Stimulated activated CD4-positive, alpha-beta T cell treated with anti-CD3 and anti-CD28 coated beads, TNF-alpha, amount 100 ng/mL, for 24 hours (primary cell): ENCODE measurements at places on chromosomes 2 and 18.
A peak's percentile ranks its signal among the peaks of the same experiment; 100 is the strongest.

GRCh38 chr2:62456721-62457539 lies 49.1 kb downstream of the TMEM17 start:
- peak; percentile 63 for DNase-seq

DNA sequence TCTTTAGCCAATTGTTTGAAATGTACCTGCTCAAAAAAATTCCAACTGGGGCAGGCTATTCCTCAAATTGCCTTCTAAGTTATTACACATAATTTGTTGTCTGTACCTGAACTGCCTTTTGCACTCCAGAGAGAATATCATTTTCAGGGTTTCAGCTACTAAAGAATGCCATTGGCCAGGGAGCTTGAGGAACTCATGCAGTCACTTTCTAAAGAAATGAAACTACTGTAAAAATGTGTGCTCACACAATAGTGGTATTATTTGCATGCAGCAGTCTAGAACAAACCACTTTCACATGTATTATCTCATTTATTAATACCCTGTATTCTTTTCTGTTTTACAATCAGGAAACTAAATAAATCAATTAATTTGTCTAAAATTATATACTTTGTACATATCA lies 152.2 kb downstream of the PID1 start:
- no peak for DNase-seq

- no peak for DNase-seq
These were observed 11.4 kb downstream of the SESTD1 start for GRCh38 chr2:179253226-179253625.

DNA sequence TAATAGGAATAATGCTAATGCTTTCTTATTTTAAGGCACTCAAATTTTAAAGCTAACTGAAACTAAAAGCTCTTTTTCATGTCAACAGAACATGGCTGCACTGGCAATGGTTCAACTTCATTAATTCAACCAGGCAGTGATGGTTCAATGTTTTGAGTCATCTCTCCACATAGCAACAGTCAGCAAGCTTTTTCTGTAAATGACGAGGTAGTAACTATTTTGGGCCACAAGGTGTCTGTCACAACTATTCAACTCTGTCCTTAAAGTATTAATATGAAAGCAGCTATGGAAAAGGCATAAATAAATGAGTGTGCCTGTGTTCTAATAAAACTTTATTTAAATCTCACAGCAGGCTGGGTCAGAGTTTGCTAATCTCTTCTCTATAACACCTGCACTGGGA lies 1425.6 kb upstream of the PIK3C3 start:
- DNase-seq = no peak

DNA sequence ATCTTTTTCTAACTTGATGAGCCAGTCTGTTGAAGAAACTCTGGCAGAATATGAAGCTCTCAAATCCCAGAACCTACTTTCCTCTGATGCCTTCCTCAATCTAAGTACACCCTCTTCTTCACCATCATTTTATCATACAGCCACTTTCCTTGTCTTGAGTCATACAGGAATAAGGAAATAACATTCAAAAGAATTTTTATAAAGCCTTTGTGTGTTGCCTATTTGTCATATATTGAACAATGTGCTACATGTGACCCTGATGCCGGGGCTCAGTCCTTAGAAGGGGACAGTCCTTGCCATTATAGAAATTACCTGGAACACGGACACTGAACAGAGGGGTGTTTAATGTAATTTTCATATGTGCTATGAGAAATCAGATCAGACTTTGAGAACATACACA lies 27.4 kb downstream of the RAPGEF4 start:
- no peak for DNase-seq

DNA sequence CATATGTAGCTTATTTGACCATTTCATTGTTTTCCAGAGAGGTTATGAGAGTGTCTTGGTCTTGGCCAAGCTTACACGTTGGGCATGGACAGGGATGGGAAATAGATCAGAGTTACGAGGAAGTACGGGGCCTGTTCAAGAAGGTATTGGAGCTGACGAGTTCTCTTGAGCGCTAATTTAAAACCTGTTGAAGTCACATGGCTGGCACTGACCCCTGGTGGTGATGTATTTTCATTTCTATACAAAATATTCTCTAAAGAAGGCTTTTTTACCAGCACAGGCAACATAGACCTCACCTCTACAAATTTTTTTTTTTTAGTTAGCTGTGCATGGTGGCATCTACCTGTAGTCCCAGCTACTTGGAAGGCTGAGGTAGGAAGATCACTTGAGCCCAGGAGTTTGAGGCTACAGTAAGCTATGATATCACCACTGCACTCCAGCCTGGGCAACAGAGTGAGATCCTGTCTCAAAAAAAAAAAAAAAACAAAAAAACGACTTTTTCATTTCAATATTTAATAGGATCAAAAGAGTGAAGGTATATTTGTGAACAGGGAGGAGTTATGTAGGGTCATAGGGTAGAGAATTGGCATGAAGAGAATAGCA lies 19.6 kb downstream of the UGP2 start:
- peak; percentile 30 for DNase-seq

DNA sequence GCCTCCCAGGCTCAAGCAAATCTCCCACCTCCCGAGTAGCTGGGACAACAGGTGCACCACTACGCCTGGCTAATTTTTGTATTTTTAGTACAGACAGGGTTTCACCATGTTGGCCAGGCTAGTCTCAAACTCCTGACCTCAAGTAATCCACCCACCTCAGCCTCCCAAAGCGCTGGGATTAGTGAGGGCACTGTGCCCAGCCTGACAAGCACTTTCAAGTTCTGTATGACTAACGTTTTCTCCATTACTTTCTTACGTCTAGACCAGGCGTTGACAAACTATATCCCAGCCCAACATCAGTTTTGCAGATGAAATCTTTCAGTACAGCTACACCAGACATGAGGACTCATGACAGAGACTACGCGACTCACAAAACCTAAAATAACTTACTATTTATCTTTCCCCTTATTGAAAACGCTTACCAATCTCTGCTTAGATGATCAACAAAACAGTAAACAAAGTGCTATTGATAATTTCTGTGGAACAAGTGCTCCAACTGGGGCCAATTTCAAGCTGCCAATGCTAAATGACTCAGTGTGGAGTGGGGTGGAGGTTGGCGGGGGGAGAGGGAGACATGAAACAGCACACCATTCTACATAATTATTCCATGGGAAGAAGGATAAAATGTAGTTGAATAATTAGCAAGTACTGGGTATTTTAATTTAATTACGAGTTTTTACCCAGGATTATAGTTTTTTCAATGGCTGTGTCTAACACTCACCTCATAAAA lies 59.1 kb downstream of the SAP130 start:
- no peak for DNase-seq
